Tibial nerve (tissue), 4 donors: ENCODE measurements at places on chromosomes 1 and 21. TPM values are rescaled to one million over a fixed set of nuclear protein-coding genes. Genes with fewer than 3 reads are reported as not detected.

GRCh38 chr21:34518301-34518700 is 6.3 kb upstream of the KCNE1 start:
- no peaks in the 10 kb centered on the region for H3K4me1 ChIP-seq
- H3K36me3 ChIP-seq = no peaks in the 10 kb centered on the region
- no peak overlapping the region for H3K4me3 ChIP-seq
- no peak overlapping the region for H3K27ac ChIP-seq
- DNase-seq = no peak
- no peaks in the 10 kb centered on the region for H3K27me3 ChIP-seq

DNA sequence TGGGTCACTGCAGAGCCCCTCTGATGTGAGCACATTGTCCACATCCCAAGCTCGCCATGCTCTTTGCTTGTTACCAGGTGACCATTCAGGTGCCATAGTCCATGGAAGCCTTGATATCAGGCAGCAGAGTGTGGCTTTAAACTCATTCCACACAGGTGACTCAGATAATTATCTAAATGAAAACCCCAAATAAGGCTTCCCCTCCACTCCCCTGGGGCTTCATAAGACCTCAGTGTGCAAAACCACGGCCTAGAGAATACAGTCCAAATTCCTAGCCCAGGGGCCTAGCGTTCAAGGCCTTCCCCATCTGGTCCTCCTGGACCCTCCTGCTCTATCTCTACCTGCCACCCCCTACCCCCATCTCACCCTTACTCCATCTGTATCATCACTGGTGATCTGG is 97.1 kb downstream of the ARHGEF10L start:
- H3K4me3 ChIP-seq = no peak overlapping the region
- DNase-seq = no peak
- H3K27ac ChIP-seq = no peak overlapping the region
- peaks cover 26% of the 10 kb centered on the region for H3K36me3 ChIP-seq
- no peaks in the 10 kb centered on the region for H3K27me3 ChIP-seq

DNA sequence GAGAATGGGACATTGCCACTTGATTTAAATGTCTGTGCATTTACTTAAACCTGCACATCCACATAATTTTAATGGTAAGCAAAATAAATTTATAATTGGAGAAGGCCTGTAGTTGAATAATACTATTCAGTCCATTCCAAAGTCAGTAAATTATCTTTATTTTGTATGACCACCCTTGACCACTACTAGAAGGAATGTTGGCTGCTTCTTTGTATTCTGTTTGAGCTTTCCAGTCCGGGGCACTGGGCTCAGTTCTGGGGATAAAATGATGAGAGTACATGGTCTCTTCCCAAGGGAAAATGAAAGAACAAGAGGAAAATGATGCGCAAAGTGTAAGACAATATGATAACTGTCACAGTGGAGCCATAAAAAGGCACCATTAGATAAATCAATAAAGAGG is 98.9 kb downstream of the CRB1 start:
- H3K4me1 ChIP-seq = no peaks in the 10 kb centered on the region
- H3K36me3 ChIP-seq = no peaks in the 10 kb centered on the region
- no peak for DNase-seq
- H3K4me3 ChIP-seq = no peak overlapping the region
- H3K27ac ChIP-seq = no peak overlapping the region
- H3K27me3 ChIP-seq = no peaks in the 10 kb centered on the region

- peaks cover 23% of the 10 kb centered on the region for H3K4me1 ChIP-seq
- no peaks in the 10 kb centered on the region for H3K27me3 ChIP-seq
- H3K27ac ChIP-seq = peak overlapping the region; percentile 87
- peaks cover under 1% of the 10 kb centered on the region for H3K36me3 ChIP-seq
Measured at GRCh38 chr1:152035539-152036266, 1.1 kb downstream of the S100A11 start.

- no peaks in the 10 kb centered on the region for H3K27me3 ChIP-seq
- peak; percentile 60 for DNase-seq
- H3K4me1 ChIP-seq = no peaks in the 10 kb centered on the region
- no peaks in the 10 kb centered on the region for H3K36me3 ChIP-seq
Measured at GRCh38 chr1:183227422-183228346, 41.6 kb downstream of the LAMC2 start.

- no peak for DNase-seq
- no peak overlapping the region for H3K4me3 ChIP-seq
- H3K27ac ChIP-seq = no peak overlapping the region
- H3K36me3 ChIP-seq = peaks cover 14% of the 10 kb centered on the region
- no peaks in the 10 kb centered on the region for H3K4me1 ChIP-seq
Measured at GRCh38 chr1:119115311-119115710, 25.1 kb downstream of the WARS2 start.

- H3K27me3 ChIP-seq = peaks cover under 1% of the 10 kb centered on the region
- no peaks in the 10 kb centered on the region for H3K36me3 ChIP-seq
- H3K4me1 ChIP-seq = no peaks in the 10 kb centered on the region
- H3K27ac ChIP-seq = no peak overlapping the region
- no peak overlapping the region for H3K4me3 ChIP-seq
Measured at GRCh38 chr1:63068626-63069025, 253.7 kb upstream of the FOXD3 start.

- peaks cover under 1% of the 10 kb centered on the region for H3K4me1 ChIP-seq
- H3K27me3 ChIP-seq = no peaks in the 10 kb centered on the region
- H3K36me3 ChIP-seq = no peaks in the 10 kb centered on the region
- no peak overlapping the region for H3K4me3 ChIP-seq
- DNase-seq = peak; percentile 32
Measured at GRCh38 chr1:175146529-175147213, 45.9 kb downstream of the KIAA0040 start.

- H3K4me3 ChIP-seq = no peak overlapping the region
- DNase-seq = no peak
- no peaks in the 10 kb centered on the region for H3K27me3 ChIP-seq
Measured at GRCh38 chr1:215056584-215056983, 26.0 kb upstream of the KCNK2 start.

- H3K4me1 ChIP-seq = no peaks in the 10 kb centered on the region
- no peaks in the 10 kb centered on the region for H3K36me3 ChIP-seq
- no peak for DNase-seq
- peak overlapping the region; percentile 91 for H3K27ac ChIP-seq
- peak overlapping the region; percentile 80 for H3K4me3 ChIP-seq
- H3K27me3 ChIP-seq = no peaks in the 10 kb centered on the region
Measured at GRCh38 chr1:201890223-201890622, 1.5 kb downstream of the SHISA4 start.

- H3K4me3 ChIP-seq = no peak overlapping the region
- no peaks in the 10 kb centered on the region for H3K36me3 ChIP-seq
- DNase-seq = no peak
- H3K27ac ChIP-seq = no peak overlapping the region
- no peaks in the 10 kb centered on the region for H3K27me3 ChIP-seq
Measured at GRCh38 chr1:104780470-104781078, 1030.9 kb downstream of the AMY1C start.

GRCh38 chr1:38131024-38131585 is 84.5 kb upstream of the POU3F1 start:
- H3K27ac ChIP-seq = no peak overlapping the region
- peaks cover 42% of the 10 kb centered on the region for H3K4me1 ChIP-seq
- H3K4me3 ChIP-seq = no peak overlapping the region
- no peak for DNase-seq
- no peaks in the 10 kb centered on the region for H3K36me3 ChIP-seq

DNA sequence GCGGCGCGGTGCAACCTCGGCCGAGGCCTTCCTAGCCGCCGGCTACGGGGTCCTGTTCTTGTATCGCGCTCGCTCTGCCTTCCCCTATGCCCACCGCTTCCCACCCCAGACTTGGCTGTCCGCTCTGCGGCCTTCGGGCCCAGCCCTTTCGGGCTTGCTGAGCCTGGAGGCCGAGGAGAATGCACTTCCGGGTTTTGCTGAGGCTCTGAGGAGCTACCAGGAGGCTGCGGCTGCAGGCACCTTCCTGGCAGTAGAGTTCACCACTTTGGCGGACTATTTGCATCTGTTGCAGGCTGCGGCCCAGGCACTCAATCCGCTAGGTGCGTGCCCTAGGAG is 379 bp downstream of the PPCS start:
- DNase-seq = no peak
- peak overlapping the region; percentile 87 for H3K4me3 ChIP-seq
- H3K27me3 ChIP-seq = no peaks in the 10 kb centered on the region
- peaks cover 24% of the 10 kb centered on the region for H3K4me1 ChIP-seq
- H3K36me3 ChIP-seq = no peaks in the 10 kb centered on the region
- peak overlapping the region; percentile 93 for H3K27ac ChIP-seq

- no peaks in the 10 kb centered on the region for H3K36me3 ChIP-seq
- peak overlapping the region; percentile 57 for H3K27ac ChIP-seq
- no peak for DNase-seq
- H3K4me1 ChIP-seq = peaks cover 21% of the 10 kb centered on the region
- H3K27me3 ChIP-seq = peaks cover 24% of the 10 kb centered on the region
Measured at GRCh38 chr1:206506405-206507283, 687 bp upstream of the RASSF5 start.

DNA sequence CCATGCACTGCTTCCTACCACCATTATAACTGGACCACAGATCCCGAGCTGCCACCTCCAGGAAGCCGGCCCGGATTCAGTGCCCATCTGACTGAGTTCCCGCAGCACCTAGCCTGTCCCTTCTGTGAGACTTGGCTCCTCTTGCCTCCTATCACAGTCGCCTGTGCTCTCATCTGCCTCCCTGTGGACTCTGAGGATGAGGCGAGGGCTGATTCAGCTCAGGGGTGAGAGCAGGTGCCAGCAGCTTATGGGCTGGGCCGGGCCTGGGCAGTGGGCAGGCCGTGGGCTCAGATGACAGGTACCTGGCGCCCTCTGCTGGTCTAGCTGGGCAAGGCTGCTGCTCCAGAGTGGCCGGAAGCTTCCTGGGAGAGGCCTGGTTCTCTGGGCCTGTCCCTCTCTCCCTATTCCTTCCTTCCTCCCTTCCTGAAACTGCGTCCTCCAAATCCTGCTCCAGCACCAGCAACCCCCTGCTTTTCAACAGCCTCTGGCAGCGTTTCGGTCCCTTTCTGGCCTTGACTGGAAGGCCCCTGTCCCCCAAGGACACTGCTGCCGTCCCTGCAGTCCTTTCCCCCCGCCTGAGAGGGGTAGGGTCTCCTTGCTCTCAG is 17.3 kb upstream of the PCSK9 start:
- H3K27me3 ChIP-seq = no peaks in the 10 kb centered on the region
- peak overlapping the region; percentile 17 for H3K27ac ChIP-seq
- no peaks in the 10 kb centered on the region for H3K36me3 ChIP-seq
- H3K4me3 ChIP-seq = no peak overlapping the region
- no peaks in the 10 kb centered on the region for H3K4me1 ChIP-seq

SH2D5 gene
- total RNA-seq = not detected

ZMYND12 gene
- not detected for total RNA-seq

ALX3 gene
- not detected for total RNA-seq

PLA2G2D gene
- not detected for total RNA-seq
